ENCODE measurements at places on chromosomes 5 and 9. TPM values are rescaled to one million over a fixed set of nuclear protein-coding genes. Genes with fewer than 3 reads are reported as not detected.
A peak's percentile ranks its signal among the peaks of the same experiment; 100 is the strongest.

- no peaks in the 10 kb centered on the region for H3K27me3 ChIP-seq
- no peaks in the 10 kb centered on the region for H3K36me3 ChIP-seq
- no peak for DNase-seq
- H3K4me1 ChIP-seq = no peaks in the 10 kb centered on the region
These were observed 30.4 kb downstream of the PRDM6 start for GRCh38 chr5:123119334-123119986.

DNA sequence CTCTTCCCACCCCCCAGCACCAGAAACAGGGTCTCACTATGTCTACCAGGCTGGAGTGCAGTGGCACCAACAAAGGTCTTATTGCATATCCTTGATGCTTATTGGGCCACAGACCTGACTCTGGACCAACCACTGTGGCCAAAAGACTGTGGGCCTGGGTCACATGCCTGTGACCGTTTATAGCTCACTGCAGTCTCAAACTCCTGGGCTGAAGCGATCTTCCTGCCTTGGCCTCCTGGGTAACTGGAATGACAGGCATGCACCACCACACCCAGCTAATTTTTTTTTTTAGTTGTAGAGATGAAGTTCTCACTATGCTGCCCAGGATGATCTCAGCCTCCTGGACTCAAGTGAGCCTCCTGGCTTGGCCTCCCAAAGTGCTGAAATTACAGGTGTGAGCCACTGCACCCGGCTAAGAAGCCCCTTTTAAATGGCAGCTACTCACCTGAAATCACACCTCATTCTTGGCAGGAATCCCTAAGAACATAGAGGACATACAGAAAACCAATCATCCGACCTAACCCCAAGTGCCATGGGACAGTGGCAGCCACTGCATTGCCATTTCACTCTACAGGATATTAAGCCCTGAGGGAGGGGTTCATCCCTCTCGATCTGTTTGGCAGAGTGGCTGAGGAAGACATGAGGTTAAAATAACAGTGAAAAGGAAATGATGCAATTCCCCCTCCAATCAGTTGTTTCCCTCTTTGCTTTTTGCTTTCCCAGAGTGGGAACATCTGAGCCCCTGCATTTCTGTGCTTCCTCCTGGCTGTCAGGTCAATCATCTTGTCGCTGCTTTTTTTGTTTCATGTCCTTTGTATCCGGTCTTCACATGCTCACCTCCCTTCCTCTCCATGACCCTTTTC is 74.6 kb downstream of the LRRC70 start:
- H3K27me3 ChIP-seq = no peaks in the 10 kb centered on the region
- H3K27ac ChIP-seq = no peak overlapping the region
- no peaks in the 10 kb centered on the region for H3K36me3 ChIP-seq
- no peak for DNase-seq

DNA sequence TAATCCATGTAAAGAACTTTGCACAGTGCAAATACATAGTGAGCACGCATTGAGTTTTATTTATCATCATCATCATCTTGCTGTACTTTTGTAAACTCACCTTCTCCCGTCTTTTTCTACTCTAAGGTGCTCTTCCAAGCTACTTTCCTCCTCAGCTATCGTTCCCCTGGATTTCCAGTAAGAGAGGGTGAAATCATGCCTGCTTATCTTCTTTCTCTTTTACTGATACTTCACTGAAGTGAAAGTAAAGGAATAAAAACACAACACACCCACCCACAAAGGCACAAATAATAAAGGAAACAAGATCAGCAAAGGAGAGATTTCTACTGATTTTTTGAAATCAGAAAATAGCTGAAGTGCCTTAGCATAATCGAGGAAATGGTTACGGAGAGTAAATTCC is 509.9 kb downstream of the RAB3C start:
- no peaks in the 10 kb centered on the region for H3K27me3 ChIP-seq
- H3K4me3 ChIP-seq = no peak overlapping the region
- peaks cover 13% of the 10 kb centered on the region for H3K4me1 ChIP-seq

C5orf52 gene
- not detected for total RNA-seq

- H3K27ac ChIP-seq = no peak overlapping the region
- H3K4me1 ChIP-seq = no peaks in the 10 kb centered on the region
- H3K27me3 ChIP-seq = no peaks in the 10 kb centered on the region
- no peak for DNase-seq
- no peaks in the 10 kb centered on the region for H3K36me3 ChIP-seq
These were observed 17.8 kb downstream of the PTBP3 start for GRCh38 chr9:112315331-112316257.

C1QTNF3 gene
- total RNA-seq = 2.0 TPM

- no peak overlapping the region for H3K4me3 ChIP-seq
- no peak overlapping the region for H3K27ac ChIP-seq
- no peaks in the 10 kb centered on the region for H3K36me3 ChIP-seq
- no peaks in the 10 kb centered on the region for H3K27me3 ChIP-seq
- DNase-seq = peak; percentile 34
These were observed 176.4 kb downstream of the AUH start for GRCh38 chr9:91185193-91185886.

DNA sequence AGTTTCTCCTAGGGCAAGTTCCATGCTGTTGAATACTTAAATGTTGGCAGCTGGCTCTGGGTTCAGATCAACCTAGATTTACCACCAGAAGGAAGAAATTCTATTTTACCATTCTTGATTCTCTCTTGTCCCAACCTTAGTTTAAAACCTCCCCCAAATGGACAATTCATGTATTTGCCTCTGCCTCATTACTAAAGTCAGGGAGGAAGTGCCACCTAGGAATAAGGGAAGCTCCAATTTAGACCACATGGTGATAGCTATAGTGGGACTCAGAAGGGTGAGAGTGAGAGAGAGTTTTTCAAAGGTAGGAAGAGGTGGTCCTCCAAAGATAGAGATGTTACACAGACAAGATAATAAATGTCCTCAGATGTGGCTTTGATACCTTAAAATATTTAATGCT is 53.4 kb upstream of the PAM start:
- no peaks in the 10 kb centered on the region for H3K36me3 ChIP-seq
- H3K4me3 ChIP-seq = no peak overlapping the region
- H3K27ac ChIP-seq = no peak overlapping the region
- H3K27me3 ChIP-seq = no peaks in the 10 kb centered on the region
- DNase-seq = no peak

PCDHA10 gene
- total RNA-seq = 0.55 TPM

- H3K36me3 ChIP-seq = no peaks in the 10 kb centered on the region
- no peaks in the 10 kb centered on the region for H3K27me3 ChIP-seq
- DNase-seq = no peak
- H3K27ac ChIP-seq = no peak overlapping the region
- H3K4me1 ChIP-seq = no peaks in the 10 kb centered on the region
- H3K4me3 ChIP-seq = no peak overlapping the region
These were observed 432.6 kb upstream of the SLC30A5 start for GRCh38 chr5:68661237-68661636.

MINAR2 gene
- not detected for total RNA-seq

- H3K36me3 ChIP-seq = no peaks in the 10 kb centered on the region
- DNase-seq = no peak
- no peaks in the 10 kb centered on the region for H3K27me3 ChIP-seq
- no peaks in the 10 kb centered on the region for H3K4me1 ChIP-seq
These were observed 10.0 kb downstream of the TLE4 start for GRCh38 chr9:79581794-79582193.

DNA sequence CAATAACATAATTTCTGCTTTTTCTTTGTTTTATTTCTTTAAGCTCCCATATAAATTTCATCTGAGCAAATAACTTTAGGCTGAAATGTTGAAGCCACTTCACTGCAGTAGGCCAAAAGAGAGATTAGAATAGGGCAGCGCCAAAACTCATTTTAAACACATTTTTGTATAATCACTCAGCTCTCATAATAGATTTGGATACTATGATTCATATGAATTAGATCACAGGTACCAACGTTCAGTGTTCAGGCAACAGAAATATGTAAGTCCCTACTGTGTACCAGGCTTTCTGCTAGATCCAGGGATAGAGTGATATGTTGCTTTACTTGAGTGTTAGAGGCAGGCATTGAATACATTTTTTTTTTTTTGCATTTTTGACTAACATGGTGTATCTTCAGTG is 370.5 kb downstream of the PTPRD start:
- no peak overlapping the region for H3K4me3 ChIP-seq
- H3K27ac ChIP-seq = no peak overlapping the region
- DNase-seq = no peak
- H3K27me3 ChIP-seq = no peaks in the 10 kb centered on the region
- no peaks in the 10 kb centered on the region for H3K36me3 ChIP-seq

- H3K27me3 ChIP-seq = no peaks in the 10 kb centered on the region
- H3K27ac ChIP-seq = no peak overlapping the region
- H3K36me3 ChIP-seq = no peaks in the 10 kb centered on the region
- DNase-seq = no peak
These were observed 19.6 kb upstream of the ZNF462 start for GRCh38 chr9:106843371-106843770.

DNA sequence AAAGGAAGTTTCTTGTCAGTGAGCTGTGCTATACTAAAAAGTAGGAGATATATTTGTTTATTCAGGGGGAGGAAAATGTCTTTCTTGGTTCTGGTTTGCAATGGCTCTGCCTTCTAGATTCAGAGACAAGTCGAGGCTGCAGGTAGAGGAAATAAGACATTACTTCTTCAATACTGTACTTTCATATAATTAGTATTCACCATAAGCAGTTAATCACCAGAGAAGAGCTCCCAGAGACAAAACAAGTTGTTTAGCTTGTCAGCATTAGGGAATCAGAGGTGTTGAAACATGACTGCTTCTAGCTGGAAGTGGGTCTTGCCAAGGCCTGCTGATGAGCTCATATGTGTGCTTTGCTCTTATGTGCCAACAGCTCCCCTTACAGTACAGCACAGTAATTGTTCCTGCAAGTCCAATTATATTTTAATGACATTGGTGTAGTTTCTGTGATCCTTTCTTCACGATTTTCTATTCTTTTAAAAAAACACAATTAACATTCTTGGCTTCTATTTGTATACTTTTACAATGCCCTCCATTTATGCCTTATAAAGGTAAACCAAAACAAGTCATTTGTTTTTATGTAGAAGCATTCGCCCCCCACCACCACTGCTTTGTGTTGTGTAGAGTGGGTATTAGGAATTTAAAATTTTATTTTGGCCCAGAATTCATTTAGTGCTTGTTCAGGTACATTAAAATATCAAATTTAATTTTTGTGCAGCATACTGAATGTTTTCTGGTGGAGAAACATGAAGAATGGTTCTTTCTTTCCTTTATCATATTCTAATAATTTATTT is 112.2 kb downstream of the RPS23 start:
- peak; percentile 79 for DNase-seq
- H3K4me3 ChIP-seq = no peak overlapping the region

ZNF483 gene
- total RNA-seq = 5.5 TPM

DNA sequence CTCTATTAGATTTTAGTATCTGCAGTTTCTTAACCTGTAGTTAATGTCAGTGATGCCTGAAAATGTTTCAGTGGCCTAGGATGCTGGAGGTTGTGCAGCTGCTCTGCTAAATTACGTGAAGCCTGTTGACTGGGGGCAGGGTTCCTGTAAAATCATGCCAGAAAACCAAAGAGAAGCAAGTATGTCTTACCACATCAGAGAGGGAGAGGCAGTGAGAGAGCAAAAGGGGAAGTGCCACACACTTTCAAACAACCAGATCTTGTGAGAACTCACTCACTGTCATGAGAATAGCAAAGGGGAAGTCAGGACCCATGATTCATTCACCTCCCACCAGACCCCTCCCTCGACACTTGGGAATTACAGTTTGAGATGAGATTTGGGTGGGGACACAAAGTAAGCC is 83.9 kb upstream of the CYLC2 start:
- no peaks in the 10 kb centered on the region for H3K4me1 ChIP-seq
- no peaks in the 10 kb centered on the region for H3K27me3 ChIP-seq
- H3K27ac ChIP-seq = no peak overlapping the region
- H3K4me3 ChIP-seq = no peak overlapping the region
- H3K36me3 ChIP-seq = no peaks in the 10 kb centered on the region

DNA sequence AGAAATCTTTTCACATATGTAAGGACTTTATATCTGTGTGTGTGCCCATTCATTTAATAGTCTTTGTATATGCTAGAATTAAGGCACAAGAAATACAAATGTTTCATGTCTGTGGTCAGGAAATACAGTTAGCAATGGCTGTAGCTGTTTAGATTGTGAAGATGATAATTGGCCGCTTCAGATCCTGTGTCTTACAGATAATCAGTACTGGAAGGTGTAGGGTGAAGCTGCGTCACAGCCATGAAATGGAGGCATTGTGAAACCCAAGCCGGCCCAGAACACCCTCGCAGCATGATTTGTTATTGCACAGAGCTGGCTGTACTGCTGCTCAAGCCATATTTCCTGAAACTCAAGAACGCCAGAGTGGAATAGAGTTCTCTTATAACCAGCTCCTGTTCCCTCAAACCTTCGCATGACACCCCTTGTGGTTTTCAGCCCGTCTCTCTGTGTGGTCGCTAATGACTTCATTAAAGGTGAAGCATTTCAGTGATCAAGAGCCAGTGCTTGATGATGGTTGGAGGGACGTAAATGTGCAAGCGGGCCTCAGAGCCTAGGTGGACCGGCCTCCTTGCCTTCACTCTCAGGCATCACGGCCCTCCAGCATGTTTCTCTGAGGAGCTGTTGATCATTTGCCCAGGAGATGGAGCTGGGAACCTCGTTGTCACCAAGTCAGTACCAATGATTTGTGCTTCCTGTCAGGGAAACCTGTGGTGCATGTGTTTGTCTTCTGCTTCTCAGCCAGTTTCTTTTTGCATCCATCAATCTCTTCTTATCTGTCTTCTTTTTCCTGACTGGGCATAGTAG is 80.1 kb downstream of the F2RL2 start:
- DNase-seq = no peak
- no peaks in the 10 kb centered on the region for H3K4me1 ChIP-seq
- peak overlapping the region; percentile 4 for H3K27ac ChIP-seq
- no peaks in the 10 kb centered on the region for H3K36me3 ChIP-seq
- no peak overlapping the region for H3K4me3 ChIP-seq

DNA sequence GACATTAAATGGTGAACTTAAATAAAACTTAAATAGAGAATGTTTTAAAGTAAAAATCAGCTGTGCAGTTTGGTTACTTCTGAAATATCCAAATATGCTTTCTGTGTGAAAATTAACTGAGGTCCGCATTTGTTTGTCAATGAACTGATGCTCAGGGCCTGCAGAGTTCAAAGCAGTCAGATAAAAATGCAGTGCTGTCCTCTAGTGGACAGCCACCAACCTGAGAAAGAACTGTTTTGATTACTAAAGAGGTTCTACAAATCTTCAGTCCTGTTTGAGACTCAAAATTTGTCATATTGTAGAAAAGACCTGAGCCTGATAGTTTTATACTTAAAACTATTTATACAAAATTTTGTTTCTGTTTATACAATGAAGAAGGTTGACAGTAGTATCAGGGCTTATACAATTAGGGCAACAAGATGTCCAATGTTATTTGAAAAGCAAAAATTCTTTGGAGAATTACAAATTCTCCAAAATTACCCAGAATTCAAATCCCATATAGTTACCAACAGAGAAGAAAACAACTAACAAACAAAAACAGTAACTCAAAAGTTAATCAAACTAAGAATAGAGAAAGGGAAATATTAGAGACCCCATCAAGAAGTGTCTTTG is 232.3 kb upstream of the TBCA start:
- H3K27ac ChIP-seq = no peak overlapping the region
- no peak for DNase-seq
- no peak overlapping the region for H3K4me3 ChIP-seq
- no peaks in the 10 kb centered on the region for H3K27me3 ChIP-seq

MED7 gene
- total RNA-seq = 6.2 TPM
